ENCODE measurements at places on chromosomes 7 and 10. TPM values are rescaled to one million over a fixed set of nuclear protein-coding genes. Genes with fewer than 3 reads are reported as not detected.

DNA sequence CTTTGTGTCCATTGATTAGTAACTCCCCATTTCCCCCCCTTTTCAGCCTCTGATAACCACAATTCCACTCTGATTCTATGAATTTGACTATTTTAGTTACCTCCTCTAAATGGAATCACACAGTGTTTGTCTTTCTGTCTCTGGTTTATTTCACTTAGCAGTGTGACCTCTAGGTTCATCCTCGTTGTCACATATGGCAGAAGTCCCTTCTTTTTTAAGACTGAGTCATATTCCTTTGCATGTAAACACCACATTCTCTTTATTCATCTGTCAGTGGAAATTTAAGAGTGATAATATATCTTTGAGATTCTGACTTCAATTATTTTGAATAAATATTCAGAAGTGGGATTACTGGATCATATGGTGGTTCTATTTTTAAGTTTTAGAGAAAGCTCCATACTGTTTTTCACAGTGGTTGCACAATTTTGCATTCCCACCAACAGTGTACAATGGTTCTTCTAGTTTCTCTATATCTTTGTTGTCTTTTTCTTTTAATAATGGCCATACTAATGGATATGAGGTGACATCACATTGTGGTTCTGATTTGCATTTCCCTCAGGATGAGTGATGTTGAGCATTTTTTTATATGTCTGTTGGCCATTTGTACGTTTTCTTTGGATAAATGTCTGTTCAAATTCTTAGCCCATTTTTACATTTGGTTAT lies 126.1 kb upstream of the GRB10 start:
- DNase-seq: no peak

DNA sequence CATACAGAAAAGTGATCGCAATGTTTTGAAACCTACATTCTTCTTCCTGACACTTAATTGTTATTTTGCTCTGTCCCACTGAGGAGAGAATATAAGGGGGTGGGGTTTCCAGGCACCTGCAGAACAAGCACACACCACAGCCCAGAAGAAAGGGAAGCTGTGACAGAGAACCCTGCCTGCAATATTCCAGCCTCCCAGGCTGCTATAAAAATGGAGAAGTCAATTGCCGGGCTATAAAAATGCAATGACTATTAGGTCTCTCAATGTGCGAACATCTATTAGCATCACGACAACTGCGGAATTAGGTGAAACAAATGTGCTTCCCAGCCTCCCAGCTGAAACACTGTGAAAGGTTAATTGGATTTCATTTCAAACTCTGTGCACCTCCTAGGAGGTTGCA lies 145.3 kb upstream of the FRMD4A start:
- DNase-seq: no peak

Gene SVOPL
- 0.35 TPM for polyA plus RNA-seq

DNA sequence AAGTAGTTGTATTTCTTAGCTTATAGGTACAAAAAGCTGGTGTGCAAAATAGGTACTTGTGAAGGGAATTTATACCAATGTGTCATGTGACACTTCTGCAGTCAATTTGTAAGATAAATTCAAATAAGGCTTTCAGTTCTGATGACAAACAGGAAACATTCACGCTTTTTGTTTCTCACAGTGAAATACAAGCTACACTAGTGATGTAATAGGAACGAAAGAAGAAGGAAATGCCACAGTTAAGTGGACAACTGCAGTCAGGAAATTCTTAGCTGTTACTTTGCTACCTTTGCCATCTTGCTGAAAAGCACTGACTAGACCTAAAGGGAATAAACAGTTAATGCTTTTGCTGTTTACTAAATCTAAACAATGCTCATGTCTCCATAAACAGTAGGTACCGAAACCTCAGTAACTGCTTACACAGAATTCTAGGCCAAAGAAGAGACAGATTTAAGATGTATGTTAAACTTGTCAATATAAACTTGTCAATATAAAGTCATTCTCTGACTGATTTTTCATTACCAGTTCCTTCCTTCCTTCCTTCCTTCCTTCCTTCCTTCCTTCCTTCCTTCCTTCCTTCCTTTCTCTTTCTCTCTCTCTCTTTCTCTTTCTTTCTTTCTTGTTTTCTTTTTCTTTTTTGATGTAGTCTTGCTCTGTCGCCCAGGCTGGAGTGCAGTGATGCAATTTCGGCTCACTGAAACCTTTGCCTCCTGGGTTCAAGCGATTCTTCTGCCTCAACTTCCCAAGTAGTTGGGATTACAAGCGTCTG lies 10.1 kb downstream of the OTUD1 start:
- DNase-seq: no peak

DNA sequence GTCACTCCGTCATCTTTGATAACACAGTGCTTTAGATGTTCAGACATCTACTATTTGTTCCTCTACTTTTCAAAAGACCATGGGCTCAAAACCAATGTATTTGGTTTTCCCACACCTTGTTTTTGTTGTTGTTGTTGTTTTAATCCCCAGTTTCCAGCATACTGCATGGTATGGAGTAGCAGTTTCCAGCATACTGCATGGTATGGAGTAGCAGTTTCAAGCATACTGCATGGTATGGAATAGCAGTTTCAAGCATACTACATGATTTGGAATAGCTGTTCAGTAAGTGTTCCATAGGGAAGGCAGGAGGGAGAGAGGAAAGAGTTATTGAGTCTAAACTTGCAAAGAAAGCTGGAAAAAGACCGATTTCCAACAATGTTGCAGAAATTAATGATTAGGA lies 314.3 kb upstream of the PRKCQ start:
- no peak for DNase-seq

Gene AMZ1
- polyA plus RNA-seq: 0.62 TPM

GRCh38 chr10:26890956-26891355 lies 30.2 kb upstream of the ABI1 start:
- DNase-seq: peak; percentile 73

Gene CPA2
- polyA plus RNA-seq: not detected

GRCh38 chr7:39433550-39433949 lies 132.7 kb upstream of the YAE1 start:
- no peak for DNase-seq

- peak; percentile 44 for DNase-seq
These were observed 10.3 kb downstream of the SEC31B start for GRCh38 chr10:100509241-100509840.

GRCh38 chr7:124792002-124792401 lies 26.4 kb upstream of the GPR37 start:
- DNase-seq: no peak

Gene GPR37
- not detected for polyA plus RNA-seq

DNA sequence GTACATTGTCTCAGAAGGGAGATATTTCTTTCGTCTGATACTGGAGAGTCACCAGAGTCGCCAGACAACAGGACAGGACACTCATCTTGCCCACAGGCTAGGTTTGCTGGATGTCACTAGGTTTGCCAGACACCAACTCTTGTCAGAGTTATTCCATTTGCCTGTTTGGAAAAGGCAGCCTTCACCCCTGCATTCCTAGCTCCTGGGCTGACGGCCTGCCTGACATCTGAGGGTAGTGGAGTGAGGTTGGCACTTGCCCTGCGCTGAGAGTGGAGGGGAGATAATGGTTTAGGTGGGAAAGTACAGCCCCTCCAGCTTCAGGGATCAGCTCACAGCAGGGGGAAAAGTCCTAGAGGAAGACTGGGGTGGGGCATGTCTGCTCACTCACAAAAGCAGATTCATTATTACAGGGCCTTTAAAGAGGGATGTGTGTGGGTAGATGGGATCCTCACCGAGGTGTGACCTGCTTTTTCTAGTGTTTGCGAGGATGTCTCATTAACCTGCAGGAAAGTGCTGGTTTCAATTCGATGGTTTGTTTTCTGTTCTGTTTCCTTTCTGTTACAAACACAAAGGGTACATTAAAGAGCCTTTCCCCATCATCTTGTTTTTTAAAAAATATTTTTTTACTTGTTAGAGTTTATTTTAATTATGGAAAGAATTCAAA lies 79.3 kb upstream of the TNS3 start:
- no peak for DNase-seq

Gene WEE2
- not detected for polyA plus RNA-seq
